ENCODE measurements at places on chromosomes 2 and 18. TPM values are rescaled to one million over a fixed set of nuclear protein-coding genes. Genes with fewer than 3 reads are reported as not detected.
A peak's percentile ranks its signal among the peaks of the same experiment; 100 is the strongest.

- H3K27me3 ChIP-seq: no peaks in the 10 kb centered on the region
- no peak for DNase-seq
- H3K4me1 ChIP-seq: no peaks in the 10 kb centered on the region
- no peak overlapping the region for H3K27ac ChIP-seq
These were observed 506.8 kb upstream of the LRATD1 start for GRCh38 chr2:14125624-14126293.

GRCh38 chr18:31209041-31209440 is 46.4 kb upstream of the DSC1 start:
- H3K27ac ChIP-seq: no peak overlapping the region
- H3K36me3 ChIP-seq: no peaks in the 10 kb centered on the region
- no peaks in the 10 kb centered on the region for H3K27me3 ChIP-seq
- no peak overlapping the region for H3K4me3 ChIP-seq
- peak; percentile 35 for DNase-seq

- no peaks in the 10 kb centered on the region for H3K36me3 ChIP-seq
- H3K27me3 ChIP-seq: no peaks in the 10 kb centered on the region
- H3K4me3 ChIP-seq: no peak overlapping the region
- no peaks in the 10 kb centered on the region for H3K4me1 ChIP-seq
- no peak overlapping the region for H3K27ac ChIP-seq
These were observed 97.9 kb upstream of the NOL4 start for GRCh38 chr18:34322365-34323289.

GRCh38 chr18:54608028-54608642 is 17.1 kb downstream of the DYNAP start:
- no peaks in the 10 kb centered on the region for H3K4me1 ChIP-seq
- no peak overlapping the region for H3K27ac ChIP-seq
- no peaks in the 10 kb centered on the region for H3K36me3 ChIP-seq
- DNase-seq: peak; percentile 23
- no peak overlapping the region for H3K4me3 ChIP-seq
- H3K27me3 ChIP-seq: no peaks in the 10 kb centered on the region

GRCh38 chr2:215728504-215729065 is 284.8 kb downstream of the MREG start:
- H3K4me3 ChIP-seq: no peak overlapping the region
- DNase-seq: peak; percentile 99
- no peaks in the 10 kb centered on the region for H3K27me3 ChIP-seq
- H3K4me1 ChIP-seq: peaks cover 9% of the 10 kb centered on the region

C2orf81 gene
- 1.5 TPM for total RNA-seq
